LHCN-M2 (cell line): ENCODE measurements at places on chromosomes 11 and 22. TPM values are rescaled to one million over a fixed set of nuclear protein-coding genes. Genes with fewer than 3 reads are reported as not detected.

The LPXN gene
- total RNA-seq = 55.0 and 57.9 TPM in 2 replicates

The TEX54 gene
- total RNA-seq = not detected in 2 replicates

The RBMXL2 gene
- total RNA-seq = not detected in 2 replicates

The ACTN3 gene
- total RNA-seq = not detected in 2 replicates

The P2RX6 gene
- 51.2 and 63.5 TPM in 2 replicates for total RNA-seq

The TMEM191B gene
- 0.19 and 3.2 TPM in 2 replicates for total RNA-seq

The NCR3LG1 gene
- total RNA-seq = 2.0 TPM in 2 replicates

The SCN2B gene
- not detected in 2 replicates for total RNA-seq

The P2RY6 gene
- total RNA-seq = 0.17 TPM in 1 of 2 replicates, not detected in the other

The TP53I11 gene
- total RNA-seq = 13.3 and 21.6 TPM in 2 replicates

The ESAM gene
- 0.06 TPM in 2 replicates for total RNA-seq

The HSPB2 gene
- total RNA-seq = 0.58 and 1.6 TPM in 2 replicates

The NXPE2 gene
- 0.11 and 0.13 TPM in 2 replicates for total RNA-seq

The MPEG1 gene
- not detected in 2 replicates for total RNA-seq

The SGSM1 gene
- total RNA-seq = not detected in 2 replicates

The EED gene
- total RNA-seq = 22.3 and 27.4 TPM in 2 replicates

The PGGHG gene
- 5.2 and 7.6 TPM in 2 replicates for total RNA-seq

The CARNS1 gene
- total RNA-seq = 0.32 and 0.40 TPM in 2 replicates

The PTPN5 gene
- total RNA-seq = not detected in 2 replicates

The TENM4 gene
- 0.06 TPM in 2 replicates for total RNA-seq

The PACS1 gene
- 26.0 and 30.0 TPM in 2 replicates for total RNA-seq

The OR5AN1 gene
- not detected in 2 replicates for total RNA-seq

The LRRN4CL gene
- total RNA-seq = 41.4 and 68.1 TPM in 2 replicates

The SYT9 gene
- total RNA-seq = not detected in 2 replicates

The ELMOD1 gene
- 0.45 and 1.4 TPM in 2 replicates for total RNA-seq

The DEUP1 gene
- total RNA-seq = not detected in 2 replicates

The SHANK2 gene
- 0.51 and 2.6 TPM in 2 replicates for total RNA-seq

The KCTD14 gene
- total RNA-seq = 1.2 and 1.9 TPM in 2 replicates

The ANGPTL5 gene
- total RNA-seq = not detected in 2 replicates

The BTG4 gene
- 0.17 TPM in 1 of 2 replicates, not detected in the other for total RNA-seq

The OR6A2 gene
- total RNA-seq = not detected in 2 replicates

The YAP1 gene
- total RNA-seq = 99.4 and 118 TPM in 2 replicates

The GSTT2B gene
- 1.5 and 3.0 TPM in 2 replicates for total RNA-seq

The F2 gene
- not detected in 2 replicates for total RNA-seq

The MYRF gene
- 0.17 and 0.26 TPM in 2 replicates for total RNA-seq

The SELENOM gene
- total RNA-seq = 61.4 and 87.7 TPM in 2 replicates
